NCI-H2107 (cell line): ENCODE measurements at places on chromosomes 2 and 18.
A peak's percentile ranks its signal among the peaks of the same experiment; 100 is the strongest.

- no peak for DNase-seq
Measured at GRCh38 chr18:45765796-45766195, 41.8 kb downstream of the SLC14A1 start.

DNA sequence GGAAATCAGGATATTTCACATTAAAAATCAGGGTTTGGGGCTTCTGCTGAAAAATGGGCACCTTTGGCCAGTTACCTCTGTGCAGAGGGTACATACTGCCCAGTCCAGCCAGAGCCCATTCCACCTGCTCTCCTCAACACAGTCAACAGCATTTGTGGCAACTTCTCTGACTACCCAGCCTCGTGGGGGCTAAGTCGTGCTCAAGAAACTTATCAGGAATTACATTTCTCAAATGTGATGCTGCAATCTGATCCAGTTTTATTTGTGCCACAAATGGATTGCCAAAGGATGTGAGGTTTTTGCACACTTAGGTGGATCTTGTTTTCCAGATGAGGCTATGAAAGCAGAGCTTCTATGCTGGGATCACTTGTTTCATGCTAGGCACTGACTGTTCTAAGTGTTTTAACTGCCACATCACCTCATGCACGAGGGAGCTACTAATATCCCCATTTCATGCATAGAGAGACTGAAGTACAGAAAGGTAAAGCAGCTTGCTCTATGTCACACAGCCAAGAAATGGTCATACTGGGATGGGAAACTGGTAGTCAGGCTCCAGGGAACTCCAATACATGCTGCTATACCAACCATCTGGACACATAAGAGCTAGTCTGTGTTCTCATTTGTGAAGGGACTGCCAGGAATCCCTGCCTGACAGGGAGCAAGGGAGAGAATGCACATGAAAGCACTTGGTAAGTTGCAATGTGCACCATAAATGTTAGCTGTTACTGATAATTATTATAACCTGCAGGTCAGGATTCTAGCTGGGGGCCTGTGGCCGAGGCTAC is 89.0 kb upstream of the HK2 start:
- no peak for DNase-seq

DNA sequence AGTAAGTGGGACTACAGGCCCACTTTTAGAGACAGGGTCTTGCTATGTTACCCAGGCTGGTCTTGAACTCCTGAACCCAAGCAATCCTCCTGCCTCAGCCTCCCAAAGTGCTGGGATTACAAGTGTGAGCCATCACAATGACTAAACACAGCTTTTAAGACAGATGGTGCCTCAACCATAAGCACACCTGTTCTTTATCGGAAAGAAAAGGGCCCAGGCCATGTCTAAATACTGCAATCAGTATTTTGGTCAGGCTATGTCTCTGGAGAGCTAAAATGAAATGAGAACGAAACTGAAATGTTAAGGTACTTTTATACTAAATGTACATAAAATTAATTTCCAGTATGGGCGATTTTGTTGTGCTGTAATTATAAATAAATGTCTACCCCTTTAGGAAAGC is 69.5 kb upstream of the SPTBN1 start:
- no peak for DNase-seq

GRCh38 chr18:55588111-55588869 is at the start of gene TCF4:
TCF4 (minus strand) TSS chr18:55588192; CDS start chr18:55587116, 1,076 bp downstream.
- peak; percentile 35 for DNase-seq

DNA sequence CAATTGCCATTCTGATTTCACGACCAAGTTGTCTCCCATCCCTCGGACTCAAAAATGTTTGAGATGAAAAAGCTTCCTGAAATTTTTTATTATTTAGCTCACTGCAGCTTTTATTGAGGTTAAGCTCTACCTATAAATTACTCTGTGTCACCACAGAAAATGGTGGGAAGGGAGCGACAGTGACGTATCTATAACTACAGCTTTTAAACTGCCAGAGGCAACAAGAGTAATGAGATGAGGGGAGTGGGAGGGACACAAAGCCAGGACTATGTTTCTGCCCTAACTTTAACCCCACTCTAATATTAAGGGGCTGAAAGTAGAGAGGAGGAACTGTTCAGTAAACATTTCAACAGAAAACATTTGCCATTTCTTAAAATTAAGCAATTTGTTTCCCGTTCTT is 37.4 kb downstream of the SMAD2 start:
- no peak for DNase-seq

- DNase-seq: no peak
Measured at GRCh38 chr18:12335503-12335902, 27.5 kb downstream of the TUBB6 start.

GRCh38 chr18:42274488-42275137 is 319.6 kb downstream of the PIK3C3 start:
- DNase-seq: no peak

DNA sequence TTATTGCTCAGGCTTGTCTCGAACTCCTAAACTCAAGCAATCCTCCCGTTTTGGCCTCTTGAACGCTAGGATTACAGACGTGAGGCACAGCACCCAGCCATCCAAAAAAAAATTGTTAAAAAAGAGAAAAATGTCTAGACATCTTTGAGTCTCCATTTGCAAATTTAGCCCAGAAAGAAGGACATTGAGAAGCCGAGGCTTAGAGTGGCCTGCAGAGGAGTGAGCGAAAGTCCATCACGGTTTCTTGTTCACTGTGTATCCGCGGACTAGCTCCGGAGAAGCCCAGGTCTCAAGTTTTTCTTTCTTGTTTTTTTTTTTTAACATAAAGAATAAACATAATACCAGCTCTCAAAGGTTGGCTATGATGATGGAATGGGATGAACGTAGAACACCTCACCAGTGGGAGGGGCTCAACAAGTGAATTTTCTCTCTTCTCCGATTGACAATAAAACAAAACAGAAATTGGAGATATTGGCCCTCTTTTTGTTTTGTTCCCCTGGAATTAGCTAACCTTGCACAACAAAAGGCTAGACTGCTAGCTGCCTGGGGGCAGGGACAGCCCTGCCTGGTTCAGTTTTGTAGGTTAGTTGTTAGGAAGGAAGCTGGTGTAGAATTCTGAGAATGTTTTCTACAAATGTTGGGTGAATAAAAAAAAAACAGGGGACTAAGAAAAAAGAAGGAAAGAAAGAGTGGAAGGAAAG is 163.4 kb downstream of the MYCN start:
- DNase-seq: no peak

DNA sequence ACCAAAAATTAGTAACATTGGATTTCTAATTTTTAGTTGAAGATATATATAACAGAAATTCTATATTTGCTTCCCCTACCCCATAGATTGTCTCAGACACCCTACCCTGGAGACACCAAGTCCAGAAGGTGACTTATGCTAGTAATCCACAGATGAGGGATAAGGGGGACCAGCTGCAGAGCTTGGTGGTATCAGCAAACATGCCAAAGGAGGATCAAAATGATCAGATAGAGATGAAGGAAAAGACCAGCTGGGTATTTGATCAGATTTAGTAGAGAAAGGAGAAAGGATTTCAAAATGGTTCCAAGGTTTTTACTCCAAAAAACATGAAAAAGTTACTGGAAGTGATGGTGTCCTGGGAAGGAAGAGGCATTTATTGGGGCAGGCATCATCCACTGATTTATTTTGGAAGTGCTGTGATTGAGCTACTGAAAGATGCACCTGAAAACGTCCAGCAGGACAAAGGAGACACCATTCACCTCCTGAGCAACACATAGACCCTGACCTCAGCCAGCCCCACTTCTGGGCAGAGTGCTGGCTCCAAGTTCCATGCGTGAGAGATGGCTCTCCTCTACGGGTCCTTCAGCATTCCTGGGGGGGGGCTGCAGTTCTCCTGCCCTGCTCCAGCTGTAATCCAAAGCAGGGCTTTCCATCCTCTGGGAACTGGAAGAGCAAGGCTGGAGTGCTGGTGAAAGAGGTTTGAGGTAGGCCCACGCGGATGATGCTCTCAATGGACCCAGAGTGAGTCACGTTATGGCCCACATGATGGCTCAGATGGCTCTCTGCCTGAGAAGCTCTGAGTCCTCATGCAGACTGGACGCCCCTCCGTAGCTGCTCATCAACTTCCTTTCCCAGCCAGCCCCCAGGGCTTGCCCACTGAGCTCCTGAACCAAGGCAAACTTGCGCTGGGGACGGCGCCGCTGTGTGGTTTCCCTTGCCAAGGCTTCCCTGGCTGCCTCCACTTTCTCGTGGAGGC is 3.7 kb upstream of the LRRFIP1 start:
- no peak for DNase-seq

DNA sequence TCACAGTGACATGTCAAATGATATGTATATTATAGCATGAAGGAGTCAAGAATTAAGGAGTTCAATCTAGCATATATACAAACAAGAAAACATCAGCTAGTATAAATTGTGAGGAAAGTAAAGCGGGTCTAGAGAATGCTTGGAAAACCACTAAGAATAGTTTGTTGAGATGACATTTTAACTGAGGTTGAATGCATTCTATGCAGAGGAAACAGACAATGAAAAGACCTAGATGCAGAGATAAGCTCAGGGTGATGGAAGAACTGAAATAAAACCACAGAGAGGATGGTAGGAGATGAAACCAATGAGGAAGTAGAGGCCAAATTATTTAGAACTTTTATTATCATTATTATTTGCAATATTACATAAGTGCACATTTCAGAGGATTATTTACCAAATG is 803.6 kb upstream of the FANCL start:
- no peak for DNase-seq

DNA sequence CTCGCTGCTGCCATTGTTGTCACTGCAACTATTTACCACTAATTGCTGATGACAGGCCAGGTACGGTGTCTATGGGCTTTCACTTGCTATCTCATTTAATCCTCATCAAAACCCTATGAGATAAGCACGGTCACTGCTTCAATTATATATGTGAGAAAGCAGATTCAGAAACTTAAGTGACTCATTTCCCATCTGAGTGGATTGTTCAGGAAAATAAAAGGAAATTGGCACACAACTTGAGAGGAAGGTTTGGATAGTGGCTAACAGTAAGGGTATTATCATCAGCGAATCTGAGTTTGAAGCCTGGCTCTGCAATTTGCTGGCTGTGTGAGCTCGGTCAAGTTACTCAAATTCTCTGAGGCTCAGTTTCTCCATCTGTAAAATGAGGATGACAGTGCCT is 196.0 kb downstream of the KCNS3 start:
- no peak for DNase-seq

DNA sequence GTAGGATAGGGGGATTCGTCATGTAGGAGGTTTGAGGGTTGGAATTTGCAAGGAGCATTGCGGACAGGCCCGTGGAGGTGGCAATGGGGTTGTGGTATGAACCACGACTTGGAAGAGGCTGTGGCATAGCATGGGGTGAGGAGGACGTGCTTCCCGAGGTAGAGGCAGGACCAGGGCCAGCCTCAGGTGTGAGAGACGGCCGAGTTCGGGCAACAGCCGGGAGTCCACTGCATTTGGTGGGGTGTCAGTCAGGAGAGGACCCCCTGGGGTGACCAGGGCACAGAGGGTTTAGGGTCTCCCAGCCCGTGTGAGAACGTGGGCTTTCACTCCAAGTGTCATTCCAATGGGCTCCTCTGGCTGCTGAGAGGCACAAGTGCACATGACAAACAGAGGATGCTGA is 339.0 kb downstream of the EIPR1 start:
- DNase-seq: no peak

GRCh38 chr2:109721626-109722025 is 72.5 kb upstream of the RGPD5 start:
- DNase-seq: no peak

DNA sequence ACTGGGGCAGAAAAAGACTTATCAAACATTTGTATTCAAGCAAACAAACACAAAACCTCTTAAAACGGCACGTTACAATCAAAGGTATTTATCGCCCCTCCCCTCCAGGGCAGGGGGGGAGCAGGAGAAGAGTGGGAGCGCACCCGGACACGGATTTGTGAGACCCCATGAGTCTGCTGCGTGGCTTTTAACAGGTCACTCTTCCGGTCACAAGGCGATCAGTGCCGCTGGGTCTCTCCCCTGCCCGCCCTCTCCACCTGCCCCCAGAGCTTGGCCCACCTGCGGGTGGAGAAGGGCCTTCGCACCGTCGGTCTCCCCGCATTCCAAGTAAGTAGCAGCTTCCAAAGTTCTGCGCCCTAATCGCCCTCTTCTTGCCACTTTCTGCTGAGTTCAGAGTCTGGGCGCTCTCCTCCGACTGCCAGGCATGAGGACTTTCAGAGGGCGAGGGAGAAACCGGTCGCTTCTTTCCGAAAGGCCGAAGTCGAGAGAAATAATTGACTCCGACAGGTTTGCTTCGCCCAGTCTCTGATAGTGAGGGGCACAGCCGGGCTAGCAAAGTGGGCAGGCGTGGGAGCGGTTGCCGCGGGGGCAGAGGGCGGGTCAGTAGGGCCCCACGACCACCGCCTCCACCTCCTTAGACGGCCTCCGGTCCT is 800 bp downstream of the RPRM start:
- DNase-seq: no peak

GRCh38 chr2:24558781-24559472 is 67.9 kb downstream of the NCOA1 start:
- DNase-seq: no peak

GRCh38 chr18:35856178-35856577 is 116.3 kb upstream of the RMP24 start:
- no peak for DNase-seq

DNA sequence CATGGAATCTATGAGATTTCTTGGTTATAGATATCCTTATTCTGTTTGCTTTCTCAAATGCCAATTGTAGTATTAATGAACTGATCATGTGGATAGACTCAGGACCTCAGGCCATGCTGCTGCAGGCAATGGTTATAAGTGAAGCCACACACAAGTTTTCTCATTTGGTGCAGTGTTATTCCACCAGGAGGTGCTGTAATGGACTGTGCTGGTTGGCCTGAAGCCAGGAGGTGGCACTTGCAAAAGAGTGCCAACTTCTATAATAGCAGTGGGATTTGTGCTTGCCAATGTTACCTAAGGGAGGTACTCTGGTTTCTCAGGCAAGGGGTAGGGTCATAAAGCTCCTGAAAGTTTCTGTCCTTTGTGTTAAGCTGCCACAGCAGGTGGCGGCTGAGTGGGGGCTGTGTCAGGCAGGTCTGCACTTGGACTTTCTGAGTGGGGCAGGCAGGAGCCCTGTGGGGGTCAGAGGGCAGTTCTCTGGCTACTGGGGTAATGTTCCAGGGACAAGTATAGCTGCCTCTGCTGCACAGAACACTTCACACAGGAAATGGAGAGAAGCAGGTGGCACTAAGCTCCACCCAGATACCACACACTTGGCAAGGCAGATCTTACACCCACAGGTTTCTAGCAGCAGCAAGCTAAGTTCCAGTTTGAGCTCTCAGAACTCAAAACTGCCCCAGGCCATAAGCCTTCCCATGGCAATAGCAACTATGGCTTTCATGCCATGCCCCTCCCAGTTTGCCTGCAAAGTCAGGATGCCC is 352.6 kb upstream of the CWC22 start:
- no peak for DNase-seq

DNA sequence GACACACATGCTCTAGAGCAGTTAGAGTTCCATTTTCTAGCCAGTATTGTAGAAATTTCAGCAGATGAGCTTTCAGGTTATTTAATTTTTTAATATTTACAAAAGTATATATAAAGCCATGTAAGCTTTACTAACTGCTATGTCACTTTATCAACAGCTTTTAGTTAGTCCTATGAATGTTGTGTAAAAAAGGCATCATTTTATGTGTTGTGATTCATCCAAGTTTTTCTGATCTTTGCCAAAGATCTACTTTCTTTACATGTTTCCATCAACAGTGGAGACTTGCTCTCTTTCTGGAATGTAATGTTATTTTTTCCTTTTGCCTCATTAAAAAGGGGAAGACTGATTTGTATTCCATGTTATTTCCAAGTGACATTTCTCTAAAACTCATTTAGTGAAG is 125.2 kb upstream of the TFPI start:
- DNase-seq: no peak
